Right lung (tissue), 10 donors: ENCODE measurements at places on chromosomes 2 and 18. TPM values are rescaled to one million over a fixed set of nuclear protein-coding genes. Genes with fewer than 3 reads are reported as not detected.

- DNase-seq: no peak
Observed at GRCh38 chr2:159903443-159904126, 105.6 kb upstream of the CD302 start.

DNA sequence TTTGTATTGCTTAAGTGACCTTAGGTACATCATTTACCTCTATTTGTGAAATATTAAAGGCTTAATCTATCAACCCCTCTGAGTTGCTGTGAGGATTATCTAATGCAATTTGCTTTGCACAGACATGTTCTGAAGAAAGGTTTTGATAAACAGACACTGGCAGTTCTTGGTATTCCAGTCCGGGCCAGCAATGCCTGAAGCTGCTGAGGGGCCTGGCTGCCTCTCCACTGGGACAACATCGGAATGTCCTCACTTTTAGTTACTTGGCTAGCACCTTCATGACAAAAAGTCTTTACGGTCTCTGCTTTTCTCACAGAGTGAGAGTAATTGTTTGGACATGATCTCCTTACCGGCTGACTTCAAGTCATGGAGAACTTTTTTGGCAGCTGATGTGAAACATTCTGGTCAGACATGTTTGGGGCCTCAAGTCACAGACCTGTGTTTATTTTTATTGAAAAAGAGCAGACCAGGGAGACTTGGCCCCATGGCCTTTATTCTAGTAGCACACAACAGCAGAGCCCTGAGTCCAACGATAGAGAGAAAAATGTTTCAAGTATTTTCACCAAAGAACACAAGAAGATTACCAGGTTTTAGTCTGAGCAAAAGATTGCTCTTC, 1112.3 kb upstream of the FANCL start:
- DNase-seq: no peak

GRCh38 chr18:63318889-63319382, 633 bp downstream of the BCL2 start:
- DNase-seq: no peak

CRYBA2 gene
- polyA plus RNA-seq: not detected

AKAIN1 gene
- not detected for polyA plus RNA-seq

STARD6 gene
- polyA plus RNA-seq: not detected

GRCh38 chr2:193810533-193810932, 1615.8 kb upstream of the TMEFF2 start:
- DNase-seq: no peak

PTPRN gene
- 0.68 TPM for polyA plus RNA-seq

GRCh38 chr2:205524656-205525055, 157.6 kb upstream of the NRP2 start:
- DNase-seq: no peak
